NT2/D1 (cell line): ENCODE measurements at places on chromosomes 12 and 14.

GRCh38 chr12:71303199-71303598 is 136.4 kb upstream of the LGR5 start:
- no peak for DNase-seq

GRCh38 chr14:104969741-104970230 is 8.4 kb downstream of the AHNAK2 start:
- no peak for DNase-seq

DNA sequence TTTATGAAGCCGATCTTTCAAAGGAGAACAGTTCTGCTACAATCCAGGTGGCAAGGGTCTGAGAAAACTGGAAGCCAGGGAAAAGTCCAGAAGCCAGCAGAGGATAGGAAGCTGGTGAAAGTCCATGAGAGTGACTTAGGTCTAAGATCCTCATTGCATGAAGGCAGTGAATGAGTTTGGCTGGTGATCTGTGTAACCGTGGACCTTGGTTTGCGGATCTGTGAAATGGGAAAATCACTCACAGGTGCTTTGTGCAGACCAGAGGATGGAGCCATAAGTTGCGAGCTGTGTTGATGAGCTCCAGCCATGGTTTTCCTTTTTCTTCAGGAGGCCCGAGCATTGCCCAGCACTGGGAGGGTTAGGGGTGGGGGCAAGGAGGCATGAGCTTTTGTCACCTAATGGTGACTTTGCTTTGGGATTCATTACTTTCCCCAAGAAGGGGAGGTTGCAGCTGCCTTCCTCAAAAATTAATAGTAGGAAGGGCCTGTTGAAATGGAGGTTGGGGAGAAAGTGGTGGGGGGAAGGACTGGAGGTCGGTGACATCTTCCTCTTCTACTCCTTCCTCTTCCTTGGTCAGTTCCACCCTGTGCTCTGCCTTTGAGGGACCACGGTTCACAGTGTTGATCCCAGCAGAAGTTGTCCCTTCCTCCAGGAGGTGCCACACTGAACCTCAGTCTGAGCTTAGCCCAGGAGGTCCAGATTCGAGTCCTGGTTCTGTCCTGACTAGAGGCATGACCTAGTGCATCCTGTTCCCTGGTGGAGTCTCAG is 20.3 kb upstream of the SERPINA6 start:
- no peak for DNase-seq

- no peak for DNase-seq
Observed at GRCh38 chr12:82437744-82438143, 79.4 kb downstream of the METTL25 start.

- no peak for DNase-seq
Observed at GRCh38 chr12:50533971-50534370, 29.2 kb downstream of the DIP2B start.

DNA sequence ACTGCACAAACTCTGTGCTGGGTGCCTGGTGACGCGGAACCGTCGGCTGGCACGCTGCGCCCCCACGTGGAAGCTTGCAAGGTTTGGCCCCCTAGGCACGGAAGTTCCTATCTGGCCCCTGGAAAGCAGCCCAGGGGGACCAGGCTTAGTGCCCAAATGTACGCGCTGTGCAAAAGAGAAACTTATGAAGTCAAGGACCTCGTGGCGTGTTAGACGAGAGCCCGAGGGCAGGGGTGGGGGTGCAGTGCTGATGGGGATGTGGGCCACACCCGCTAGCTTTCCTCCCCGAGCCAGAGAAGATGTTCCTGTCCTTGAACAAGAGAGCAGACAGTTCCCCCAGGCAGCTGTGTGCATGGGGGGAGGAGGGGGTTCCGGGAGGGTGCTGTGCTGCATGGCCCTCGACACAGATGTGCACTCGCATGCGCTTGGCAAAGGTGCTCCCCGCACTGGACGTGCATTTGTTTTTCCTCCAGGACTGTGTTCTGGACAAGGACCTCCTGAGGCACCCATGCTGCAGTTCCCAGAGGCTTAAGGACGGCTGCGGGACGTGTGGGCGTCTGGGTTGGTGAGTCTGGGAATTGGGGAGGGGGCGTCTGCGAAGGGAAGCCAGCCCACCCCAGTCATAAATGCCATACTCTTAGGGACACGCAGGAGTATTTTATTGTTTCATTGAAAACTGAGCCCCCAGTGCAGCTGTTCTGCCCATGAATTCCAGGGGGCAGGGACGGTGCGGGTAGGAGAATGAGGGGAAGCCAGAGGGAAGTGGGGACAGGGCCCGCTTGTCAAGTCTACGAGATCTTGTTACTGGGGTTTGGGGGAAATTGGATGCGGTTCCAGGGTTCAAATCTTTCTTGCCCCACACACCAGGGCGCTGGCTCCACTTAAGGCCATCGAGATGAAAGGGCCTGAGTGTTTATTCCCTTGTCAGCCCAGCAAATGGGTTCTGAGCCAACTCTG is 80.0 kb downstream of the NTF3 start:
- no peak for DNase-seq

GRCh38 chr12:60920841-60921495 is 1325.1 kb downstream of the SLC16A7 start:
- DNase-seq: no peak
